Stimulated activated CD4-positive, alpha-beta T cell treated with anti-CD3 and anti-CD28 coated beads, TNF-alpha, amount 100 ng/mL, for 1 hour (primary cell): ENCODE measurements at places on chromosomes 1 and 21.

DNA sequence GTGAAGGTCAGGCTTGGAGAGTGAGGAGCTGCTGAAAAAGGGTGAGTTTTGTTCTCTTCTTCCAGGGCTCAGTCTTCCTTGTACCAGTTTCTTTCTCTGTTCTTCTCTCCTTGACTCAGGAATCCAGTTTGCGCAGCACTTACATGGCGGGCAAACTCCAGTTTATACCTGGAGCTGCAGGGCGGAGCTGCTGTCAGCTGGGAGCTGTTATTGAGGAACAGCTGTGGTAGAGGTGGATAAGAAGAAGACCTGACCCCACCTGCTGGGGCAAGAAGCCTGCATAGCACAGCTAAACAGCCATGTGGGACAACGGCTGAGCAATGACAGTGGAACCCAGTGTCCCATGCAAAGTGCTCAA, 46.2 kb downstream of the GALNT2 start:
- DNase-seq: no peak

GRCh38 chr1:200861937-200862647, 10.7 kb upstream of the GPR25 start:
- DNase-seq: no peak

- DNase-seq: no peak
These were observed 38.0 kb upstream of the PPP2R5A start for GRCh38 chr1:212247179-212247721.

DNA sequence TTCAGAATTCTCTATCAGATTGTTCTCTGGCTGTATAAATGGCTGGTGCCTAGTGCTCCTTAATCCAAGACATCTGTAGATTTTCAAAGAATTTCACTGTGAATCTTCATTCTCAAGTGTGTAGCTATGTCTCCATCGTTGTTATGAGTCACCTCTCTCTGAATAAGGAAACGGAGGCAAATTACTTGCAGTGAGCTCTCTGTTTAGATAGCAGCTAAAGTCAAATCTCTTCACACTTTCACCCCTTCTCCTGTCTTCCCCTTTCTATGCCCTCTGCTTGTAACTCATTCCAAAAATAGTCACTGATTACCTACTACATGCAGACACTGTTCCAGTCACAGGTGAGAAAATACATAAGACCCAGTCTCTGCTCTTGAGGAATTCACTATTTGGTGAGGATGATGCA, 39.7 kb downstream of the CHML start:
- DNase-seq: no peak

GRCh38 chr1:209134001-209134400, 449.5 kb upstream of the CAMK1G start:
- no peak for DNase-seq

DNA sequence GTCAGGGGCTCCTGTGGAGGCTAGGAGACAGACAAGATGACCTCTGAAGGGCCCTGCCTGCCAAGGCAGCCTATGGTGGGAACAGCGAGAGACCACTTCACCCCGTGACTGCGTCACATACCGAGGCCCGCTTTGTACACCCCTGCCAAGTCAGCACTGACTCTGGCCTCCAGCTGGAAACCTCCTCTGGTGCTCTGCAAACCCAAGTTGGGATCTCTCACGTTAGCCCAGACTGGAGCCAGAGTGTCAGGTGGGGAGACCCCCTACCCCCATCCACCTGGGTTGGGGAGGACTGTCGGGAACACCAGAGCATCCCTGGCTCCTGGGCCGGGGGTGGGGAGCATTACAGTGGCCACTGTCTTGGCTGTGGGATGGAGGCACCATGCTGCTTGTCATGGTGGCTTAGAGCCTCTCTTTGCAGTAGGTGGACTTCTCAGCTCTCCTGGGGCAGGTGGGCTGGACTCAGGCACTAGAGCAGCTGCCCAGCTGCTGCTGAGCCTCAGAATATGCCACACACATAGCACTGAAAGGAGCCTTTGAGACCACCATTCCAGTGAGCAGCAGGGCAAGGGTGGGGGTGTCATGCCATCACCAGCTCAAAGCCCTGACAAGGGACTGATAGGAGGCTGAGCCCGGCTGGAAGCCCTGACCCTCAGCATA, 50.4 kb downstream of the ELK4 start:
- DNase-seq: no peak

GRCh38 chr21:45129189-45129923, 55.0 kb downstream of the ADARB1 start:
- no peak for DNase-seq

- no peak for DNase-seq
These were observed 20.1 kb upstream of the COG2 start for GRCh38 chr1:230622151-230622550.

GRCh38 chr1:230866171-230867070, 1.9 kb downstream of the C1orf198 start:
- DNase-seq: no peak

GRCh38 chr1:19628879-19629278, 15.2 kb upstream of the NBL1 start:
- DNase-seq: no peak

DNA sequence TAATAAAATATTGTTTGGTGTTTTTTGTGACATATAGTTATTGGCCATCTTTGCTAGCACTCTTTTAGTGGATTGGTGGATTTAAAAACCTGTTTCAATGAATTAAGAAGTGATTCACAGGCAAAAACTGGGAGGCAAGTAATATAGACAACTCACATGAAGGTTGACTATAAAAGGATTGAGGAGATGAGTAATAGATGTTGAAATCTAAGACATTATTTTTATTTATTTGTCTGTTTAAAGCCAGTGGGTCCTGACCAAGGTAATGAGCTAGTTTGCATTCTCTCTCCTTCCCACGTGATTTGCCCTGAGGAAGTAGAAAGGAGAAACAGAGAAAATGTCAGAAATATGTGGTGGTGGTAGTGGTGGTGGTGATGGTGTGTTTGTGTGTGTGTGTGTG, 351.5 kb upstream of the ZP4 start:
- no peak for DNase-seq

DNA sequence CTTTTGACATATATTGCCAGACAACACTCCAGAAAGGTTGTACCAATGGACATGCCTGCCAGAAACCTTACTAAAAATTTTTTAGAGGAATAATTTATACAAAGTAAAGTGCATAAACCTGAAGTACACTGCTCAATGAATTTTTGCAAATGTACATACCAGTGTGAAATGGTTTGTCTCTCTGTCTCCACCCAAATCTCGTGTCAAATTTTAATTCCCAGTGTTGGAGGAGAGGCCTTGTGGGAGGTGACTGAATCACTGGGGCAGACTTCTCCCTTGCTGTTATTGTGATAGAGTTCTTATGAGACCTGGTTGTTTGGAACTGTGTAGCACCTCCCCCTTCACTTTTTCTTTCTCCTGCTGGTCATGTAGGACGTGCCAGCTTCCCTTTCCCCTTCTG, 168.8 kb downstream of the RWDD3 start:
- no peak for DNase-seq

GRCh38 chr1:182811975-182812722, 22.6 kb downstream of the NPL start:
- DNase-seq: no peak

GRCh38 chr1:98898940-98899339, 105.7 kb downstream of the PLPPR5 start:
- DNase-seq: no peak

GRCh38 chr21:44487831-44488230, 32.5 kb downstream of the LRRC3 start:
- DNase-seq: peak; percentile 26

- no peak for DNase-seq
These were observed 367.9 kb upstream of the RUNX1 start for GRCh38 chr21:35416866-35417489.

DNA sequence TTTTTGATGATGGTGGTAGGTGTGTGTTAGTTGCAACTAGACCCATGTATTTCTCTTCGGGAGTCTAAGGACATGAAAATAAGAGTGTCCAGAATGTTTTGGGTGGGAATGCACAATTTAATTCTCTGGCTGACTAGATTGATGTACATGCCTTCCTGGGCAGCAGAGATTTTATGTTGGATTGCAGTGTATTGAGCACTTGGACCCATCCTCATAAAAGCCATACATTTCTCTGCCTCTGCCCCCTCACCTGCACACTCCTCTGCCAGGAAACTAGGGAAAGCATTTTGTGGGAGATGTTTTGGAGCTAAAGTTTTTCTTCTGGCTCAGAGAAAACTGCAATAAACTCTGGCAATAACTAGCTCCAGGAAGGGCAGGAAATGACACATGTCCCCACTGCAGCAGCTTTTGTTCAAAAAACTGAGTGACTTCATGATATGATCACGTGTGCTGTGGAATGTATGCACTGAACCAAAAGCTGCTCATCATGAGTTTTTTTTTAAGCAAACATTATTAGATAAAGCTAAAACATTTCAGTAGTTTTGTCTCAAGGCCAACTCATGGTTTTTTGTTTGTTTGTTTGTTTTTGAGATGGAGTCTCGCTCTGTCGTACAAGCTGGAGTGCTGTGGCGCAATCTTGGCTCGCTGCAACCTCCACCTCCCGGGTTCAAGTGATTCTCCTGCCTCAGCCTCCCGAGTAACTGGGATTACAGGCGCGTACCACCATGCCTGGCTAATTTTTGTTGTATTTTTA, 17.6 kb downstream of the RIT1 start:
- DNase-seq: no peak

DNA sequence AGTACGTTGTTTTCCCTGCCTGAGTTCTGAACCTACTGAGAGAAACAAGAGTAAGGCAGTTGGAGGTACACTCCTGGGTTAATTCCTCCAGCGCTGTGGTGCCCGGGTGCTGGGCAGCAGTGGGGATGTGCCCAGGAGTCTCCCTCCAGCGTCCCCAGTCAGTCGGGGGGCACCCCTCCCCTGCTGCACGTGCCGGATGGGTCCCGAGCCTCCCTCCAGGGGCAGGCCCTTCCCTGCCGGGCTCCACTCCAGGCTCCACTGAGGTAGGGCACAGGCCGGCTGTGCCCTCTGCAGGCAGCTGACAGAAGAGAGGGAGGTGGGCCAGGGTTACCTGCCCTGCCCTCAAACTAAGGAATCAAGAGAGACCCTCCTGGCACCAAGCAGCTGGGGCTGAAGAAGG, 238.1 kb upstream of the VAMP3 start:
- DNase-seq: no peak

DNA sequence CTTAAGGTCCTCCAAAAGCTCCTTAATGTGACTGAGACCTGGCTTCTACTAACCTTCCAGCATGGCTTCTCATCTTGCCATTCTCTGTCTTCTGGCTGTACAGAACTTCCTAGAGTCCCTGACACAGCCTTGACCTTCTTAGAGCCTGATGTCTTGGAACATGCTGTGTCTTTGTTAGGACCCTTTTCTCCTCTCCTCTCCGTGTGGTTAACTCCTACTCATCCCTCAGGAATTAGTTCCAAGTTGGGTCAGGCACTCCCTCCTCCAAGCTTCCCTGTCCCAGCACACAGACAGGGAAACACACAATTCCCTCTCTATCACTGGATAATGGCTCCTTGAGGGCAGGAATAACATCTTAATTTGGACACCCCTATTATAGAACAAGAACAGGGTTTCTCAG, 275.4 kb upstream of the USP24 start:
- DNase-seq: no peak

GRCh38 chr21:32717851-32718316, 9.9 kb downstream of the SYNJ1 start:
- no peak for DNase-seq

DNA sequence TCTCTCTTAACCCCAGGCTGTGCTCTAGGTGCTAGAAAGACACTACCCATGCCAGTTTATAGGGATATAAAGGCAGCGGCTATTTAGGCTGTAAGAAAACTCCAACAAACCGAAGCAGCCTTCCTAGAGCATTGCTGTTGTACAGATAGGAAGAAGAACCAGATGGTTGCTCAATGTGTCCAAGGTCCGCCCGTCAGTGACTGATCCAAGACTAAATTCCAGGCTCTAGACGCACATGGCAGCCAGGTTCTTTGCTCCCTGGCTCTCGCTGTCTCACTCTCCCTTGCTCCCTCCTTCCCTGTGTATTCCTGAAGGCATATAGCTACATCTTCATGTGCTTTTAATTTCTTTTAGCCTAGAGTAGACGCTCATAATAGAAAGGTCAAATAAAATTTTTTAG, 303.4 kb downstream of the KIF26B start:
- no peak for DNase-seq

DNA sequence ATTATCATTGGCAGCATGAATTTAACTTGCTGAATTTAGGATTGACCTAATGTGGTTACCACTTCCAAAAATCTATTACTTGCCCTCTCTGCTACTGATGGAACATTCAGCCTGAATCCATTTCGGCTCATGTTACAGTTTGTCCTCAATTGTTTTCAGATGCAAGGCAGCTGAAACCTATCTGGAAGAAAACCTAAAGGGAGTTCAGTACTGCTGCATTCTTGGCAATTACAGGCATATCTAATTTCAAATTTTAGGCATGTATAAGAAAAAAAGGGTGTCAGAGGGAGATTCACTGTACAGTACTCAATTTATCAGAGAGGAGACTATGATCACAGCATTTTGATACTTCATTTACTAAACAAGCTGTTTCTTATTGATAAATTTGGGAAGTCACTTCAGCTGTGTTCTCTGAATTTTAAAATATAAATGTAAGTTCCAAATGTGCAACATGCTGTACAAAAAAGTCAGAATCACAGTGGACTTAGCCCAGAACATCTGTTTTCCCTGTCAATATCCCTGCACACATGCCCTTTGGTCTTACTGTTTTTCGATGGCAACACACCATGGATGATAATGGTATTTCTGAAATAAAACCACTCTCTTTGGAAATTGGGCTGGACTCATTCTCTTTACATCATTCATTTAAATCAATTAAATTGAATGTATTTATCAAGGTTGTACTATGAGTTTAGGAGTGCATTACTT, 651.6 kb upstream of the ADGRL4 start:
- no peak for DNase-seq

DNA sequence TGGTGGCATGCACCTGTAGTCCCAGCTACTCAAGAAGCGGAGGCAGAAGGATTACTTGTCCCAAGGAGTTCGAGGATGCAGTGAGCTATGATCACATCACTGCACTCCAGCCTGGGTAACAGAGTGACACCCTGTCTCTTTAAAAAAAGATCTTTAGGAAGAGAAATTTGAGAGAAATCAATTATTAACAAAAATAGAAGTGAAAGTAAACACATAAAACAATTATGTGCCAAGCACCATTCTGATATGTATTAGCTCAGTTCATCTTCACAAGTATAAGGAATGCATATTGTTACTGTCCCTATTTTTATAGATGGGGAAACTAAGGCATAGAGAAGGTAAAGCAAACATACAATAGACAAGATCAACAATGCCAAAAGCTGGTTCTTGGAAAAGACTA, 48.1 kb downstream of the MATN1 start:
- no peak for DNase-seq

- DNase-seq: no peak
These were observed 1352.7 kb upstream of the ADGRL2 start for GRCh38 chr1:80448081-80448480.
